ENCODE measurements at places on chromosomes 7 and 10. TPM values are rescaled to one million over a fixed set of nuclear protein-coding genes. Genes with fewer than 3 reads are reported as not detected.

The APBB1IP gene
- 40.0 TPM for polyA plus RNA-seq

The HPSE2 gene
- polyA plus RNA-seq, result 0.14 TPM

The NRG3 gene
- 0.09 TPM for polyA plus RNA-seq

The CLRN3 gene
- 0.23 TPM for polyA plus RNA-seq

The SUN1 gene
- 95.4 TPM for polyA plus RNA-seq
